ENCODE measurements at places on chromosomes 6 and 20.

DNA sequence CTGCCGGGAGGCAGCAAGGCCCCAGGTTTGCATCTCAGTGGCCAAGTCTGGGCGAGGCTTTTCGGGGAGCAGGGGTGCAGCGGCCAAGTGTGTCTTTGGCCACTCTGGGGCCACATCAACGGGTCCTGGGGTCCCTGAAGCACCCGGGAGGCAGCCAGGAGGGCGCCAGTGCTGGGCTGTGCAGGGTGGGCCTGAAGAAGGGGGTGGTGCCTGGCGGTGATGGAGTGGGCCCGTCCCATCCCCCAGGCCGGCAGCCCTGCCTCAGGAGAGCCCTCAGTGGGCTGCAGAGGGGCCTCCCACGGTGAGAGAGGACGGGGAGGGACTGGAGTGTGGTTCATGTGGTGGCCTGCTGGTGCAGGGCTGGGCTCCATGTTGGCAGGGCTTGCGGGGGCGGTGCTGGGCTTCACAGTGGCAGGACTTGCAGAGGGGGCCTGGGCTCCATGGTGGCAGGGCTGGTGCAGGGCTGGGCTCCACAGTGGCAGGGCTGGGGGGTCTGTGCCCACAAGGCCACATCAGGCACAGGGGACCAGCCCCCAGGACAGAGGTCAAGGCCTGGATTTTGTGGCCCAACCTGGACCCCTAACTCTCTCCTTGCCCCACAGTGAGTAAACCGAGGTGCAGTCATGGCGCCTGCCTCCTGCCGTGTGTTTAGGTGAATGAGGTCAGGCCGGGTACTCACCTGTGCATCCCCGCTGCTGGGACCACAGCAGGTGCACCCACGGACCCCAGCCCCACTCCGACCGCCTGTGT is 10.5 kb upstream of the BHLHE23 start:
- no peak for DNase-seq

DNA sequence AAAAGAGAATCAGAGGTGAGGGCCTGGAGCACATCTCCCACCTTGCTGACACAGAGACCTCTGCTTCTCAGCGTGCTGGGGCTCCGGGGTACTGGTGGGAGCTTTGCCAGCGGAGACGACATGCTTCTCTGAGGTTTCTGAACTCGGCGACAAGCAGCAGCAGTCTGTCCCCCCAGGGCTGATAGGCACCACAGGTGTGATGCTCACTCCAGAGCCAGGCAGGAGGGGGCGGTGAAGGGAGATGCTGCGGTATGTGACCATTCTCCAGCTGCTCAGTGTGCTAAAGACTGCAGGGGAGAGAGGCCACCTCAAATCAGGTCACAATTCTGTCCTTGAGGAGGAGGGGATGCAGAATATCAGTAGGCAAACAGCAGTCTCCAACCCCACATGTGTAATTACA is 219.9 kb downstream of the ALDH8A1 start:
- no peak for DNase-seq

DNA sequence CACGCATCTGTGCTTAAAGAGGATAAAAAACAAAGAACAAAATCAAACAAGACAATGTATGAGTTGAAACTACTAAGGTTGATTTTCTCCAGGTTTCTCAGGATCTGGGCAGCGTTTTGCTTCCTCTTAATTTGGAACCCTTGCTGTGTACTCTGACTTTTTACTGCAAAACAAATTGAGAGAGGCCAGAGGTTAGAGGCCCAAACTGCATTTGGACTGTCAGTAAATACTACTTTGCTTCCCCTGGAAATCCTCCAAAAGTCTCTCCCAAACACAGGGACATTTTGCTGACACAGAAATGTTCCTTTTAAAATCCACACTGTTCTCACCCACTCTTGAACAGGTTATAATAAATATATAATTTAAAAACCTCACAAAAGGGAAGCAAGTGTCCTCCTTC is 1.1 kb downstream of the ARG1 start:
- DNase-seq, result no peak

DNA sequence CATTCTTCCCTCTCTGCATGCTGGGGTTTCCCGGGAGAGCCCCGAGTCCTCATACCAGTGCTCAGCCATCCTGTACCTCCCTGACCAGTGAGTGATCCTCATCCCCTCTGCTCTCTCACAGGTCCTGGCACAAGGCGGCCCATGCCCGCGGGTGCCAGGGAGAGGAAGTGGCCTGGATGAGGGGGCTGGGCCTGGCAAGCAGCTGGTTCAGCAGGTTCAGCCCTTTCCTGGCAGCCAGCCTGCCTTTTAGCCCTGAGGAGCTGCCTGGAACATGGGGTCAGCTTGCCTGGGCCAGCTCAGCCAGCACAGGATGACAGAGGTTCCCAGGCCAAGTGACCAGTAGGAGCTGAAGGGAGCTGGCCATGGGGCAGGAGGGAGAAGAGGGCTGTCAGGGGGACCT is 10.9 kb downstream of the MOCS1 start:
- DNase-seq, result no peak

- DNase-seq, result no peak
These were observed 175.6 kb upstream of the MYLIP start for GRCh38 chr6:15953152-15953880.

- no peak for DNase-seq
These were observed 386.5 kb upstream of the SULF2 start for GRCh38 chr20:48171626-48172356.

DNA sequence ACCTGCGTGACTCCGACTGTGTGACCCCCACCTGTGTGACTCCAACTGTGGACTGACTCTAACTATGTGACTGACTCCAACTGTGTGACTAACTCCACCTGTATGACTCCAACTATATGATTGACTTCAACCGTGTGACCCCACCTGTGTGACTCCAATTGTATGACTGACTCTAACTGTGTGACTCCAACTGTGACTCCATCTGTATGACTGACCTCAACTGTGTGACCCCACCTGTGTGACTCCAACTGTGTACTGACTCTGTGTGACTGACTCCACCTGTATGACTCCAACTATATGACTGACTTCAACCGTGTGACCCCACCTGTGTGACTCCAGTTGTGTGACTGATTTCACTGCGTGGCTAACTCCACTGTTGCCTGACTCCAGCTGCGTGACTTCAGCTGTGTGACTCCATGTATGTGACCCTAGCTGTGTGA is 38.6 kb downstream of the SYNJ2 start:
- DNase-seq, result no peak

DNA sequence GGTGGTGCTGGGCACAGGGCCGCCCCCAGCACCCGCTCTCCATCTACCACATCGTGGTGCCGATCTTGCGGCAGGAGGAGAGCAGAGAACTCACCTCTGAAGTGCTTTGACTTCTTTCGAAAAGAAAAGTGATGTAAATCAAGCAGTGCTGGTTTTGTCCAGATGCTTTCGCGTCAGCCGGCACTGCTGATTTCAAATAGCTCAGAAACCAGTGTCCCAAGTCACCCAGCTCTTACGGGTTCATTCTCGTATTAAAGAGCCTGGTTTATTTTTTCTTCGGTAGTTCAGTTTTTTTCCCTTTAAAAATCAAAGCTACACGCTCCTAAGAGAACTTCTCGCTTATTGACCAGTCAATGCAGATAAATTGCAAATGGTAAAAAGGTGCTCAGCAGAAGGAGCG is 32.1 kb downstream of the MYT1 start:
- no peak for DNase-seq

- no peak for DNase-seq
These were observed 74.3 kb upstream of the SYNDIG1 start for GRCh38 chr20:24395151-24395550.

DNA sequence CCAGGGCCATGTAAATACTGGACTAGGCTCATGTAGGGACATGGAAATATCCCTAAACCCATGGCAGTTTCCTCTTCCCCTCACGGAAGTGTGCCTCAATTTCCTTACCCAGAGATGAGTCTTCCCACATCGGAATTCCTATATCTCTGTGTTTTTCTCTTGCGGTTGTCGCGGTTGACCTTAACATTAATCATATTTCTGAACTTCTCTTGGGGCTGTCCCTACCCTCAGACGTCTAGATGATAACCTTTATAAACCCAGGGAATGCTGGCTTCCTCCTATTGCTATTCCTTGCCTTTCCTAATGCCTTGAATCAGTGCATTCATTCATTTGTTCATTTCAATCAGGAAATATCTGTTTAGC is 160.1 kb downstream of the SASH1 start:
- DNase-seq, result no peak

DNA sequence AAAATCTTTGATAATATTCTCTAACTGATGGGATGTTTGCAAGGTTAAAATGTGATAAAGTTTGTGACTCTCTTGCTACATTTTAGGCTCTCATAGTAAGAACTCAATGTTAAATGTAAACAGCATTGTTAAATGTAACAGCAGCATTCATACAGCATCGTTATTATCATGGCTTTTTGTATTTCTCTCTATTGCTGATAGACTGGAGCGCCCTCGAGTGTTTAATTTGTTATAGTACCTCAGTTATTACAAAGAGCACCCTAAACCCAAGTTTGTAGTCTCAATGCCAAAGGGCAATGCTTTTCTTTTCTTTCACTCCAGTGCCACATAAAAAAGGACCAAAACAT is 14.9 kb upstream of the TTPAL start:
- DNase-seq, result peak; percentile 40

Measured in inflammatory macrophage (primary cell).